ENCODE measurements at places on chromosomes 12 and 14.
A peak's percentile ranks its signal among the peaks of the same experiment; 100 is the strongest.

- DNase-seq = no peak
Observed at GRCh38 chr12:45125997-45126396, 75.1 kb upstream of the DBX2 start.

DNA sequence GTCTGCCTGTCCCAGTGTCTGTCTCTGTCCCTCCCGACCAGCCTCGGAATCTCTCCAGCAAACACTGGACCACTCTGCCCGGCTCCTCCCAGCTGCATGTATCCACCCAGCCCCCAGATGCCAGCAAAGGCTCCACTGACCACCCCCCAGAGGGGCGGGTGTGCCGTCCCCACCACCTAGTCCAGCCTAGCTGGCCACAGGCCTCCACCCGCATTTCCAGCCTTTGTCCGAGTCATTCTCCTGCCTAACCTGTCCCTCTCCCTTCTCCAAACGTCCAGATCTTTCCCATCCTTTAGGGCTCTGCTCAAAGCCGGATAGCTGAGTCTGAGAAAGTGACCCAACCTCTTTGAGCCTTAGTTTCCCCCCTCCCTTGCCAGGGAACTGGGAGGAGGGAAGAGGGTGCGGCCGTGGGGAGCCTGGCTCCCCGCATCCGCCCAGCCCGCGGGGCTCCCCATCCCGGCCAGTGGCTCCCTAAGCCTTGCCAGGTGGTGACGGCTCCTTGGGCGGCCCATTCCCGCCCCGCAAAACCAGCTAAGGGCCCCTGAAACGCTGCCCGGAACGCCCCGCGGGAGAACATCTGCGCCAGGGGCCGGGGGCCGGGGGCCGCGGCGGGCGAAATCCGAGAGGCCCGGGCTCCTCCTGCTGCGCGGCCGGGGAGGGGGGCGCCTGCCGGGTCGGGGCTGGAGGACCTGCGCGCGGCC lies 34.6 kb upstream of the ANKRD9 start:
- DNase-seq = no peak

GRCh38 chr12:47307680-47308399 lies 228.1 kb upstream of the AMIGO2 start:
- DNase-seq = peak; percentile 23

GRCh38 chr12:120199595-120200306 lies 1.2 kb downstream of the RPLP0 start:
- DNase-seq = peak; percentile 16

GRCh38 chr14:50768680-50769079 lies 62.3 kb downstream of the NIN start:
- DNase-seq = no peak

GRCh38 chr14:53958628-53959027 lies 2.0 kb upstream of the BMP4 start:
- no peak for DNase-seq

- DNase-seq = no peak
Observed at GRCh38 chr12:109047081-109047805, 5.1 kb upstream of the USP30 start.

- DNase-seq = no peak
Observed at GRCh38 chr14:37591311-37591940, 3.6 kb downstream of the FOXA1 start.

Measured in AG04450 (cell line).